Dermis microvascular lymphatic vessel endothelial cell (primary cell): ENCODE measurements at places on chromosomes 7 and 10.
A peak's percentile ranks its signal among the peaks of the same experiment; 100 is the strongest.

DNA sequence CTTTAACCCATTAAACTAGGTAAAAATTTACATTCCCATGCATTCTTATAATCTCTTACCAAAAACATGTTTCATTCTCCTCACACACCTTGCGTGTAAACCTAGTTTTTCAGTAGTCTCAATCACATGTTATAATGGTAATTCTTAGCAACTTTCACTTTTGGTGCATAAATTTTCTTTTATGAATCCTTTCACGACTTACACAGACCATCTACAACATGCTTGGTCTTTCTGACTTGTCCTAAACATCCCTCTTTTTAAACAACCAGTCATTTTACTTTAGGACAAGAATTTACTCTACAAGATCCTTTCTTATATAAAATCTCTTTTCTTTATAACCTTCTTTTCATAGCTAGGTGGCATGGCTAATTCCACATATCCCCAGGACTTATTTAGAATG is 25.8 kb downstream of the FBXL13 start:
- DNase-seq, result no peak

DNA sequence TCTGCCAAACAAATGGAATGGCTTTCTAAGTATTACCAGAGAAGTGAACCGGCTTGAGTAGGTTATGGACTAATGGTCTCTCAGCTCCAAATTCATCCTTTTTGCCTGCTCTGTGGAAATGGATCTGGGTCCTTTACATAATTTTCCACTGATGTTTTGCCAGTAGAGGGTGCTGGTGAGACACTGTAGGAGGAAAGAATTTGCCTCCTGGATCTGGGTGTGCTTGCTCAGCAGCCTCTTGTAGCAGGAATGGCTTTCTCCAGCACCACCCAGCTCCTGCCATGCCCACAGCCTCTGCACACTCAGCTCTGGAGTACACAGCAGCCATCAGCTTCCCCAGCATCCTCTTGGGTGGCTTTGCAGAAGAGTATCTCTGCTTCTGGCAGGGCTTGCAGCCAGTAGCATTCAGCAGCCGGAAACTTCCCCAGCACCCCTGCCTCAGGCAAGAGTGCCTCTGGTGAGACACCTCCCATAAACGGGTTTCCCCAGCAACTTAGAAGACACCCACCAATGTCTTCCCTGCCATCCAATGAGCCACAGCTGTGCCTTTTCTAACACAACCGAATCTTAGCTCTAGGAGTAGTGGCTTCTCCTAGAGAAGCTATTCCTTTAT is 235.0 kb upstream of the PLPP4 start:
- peak; percentile 14 for DNase-seq

DNA sequence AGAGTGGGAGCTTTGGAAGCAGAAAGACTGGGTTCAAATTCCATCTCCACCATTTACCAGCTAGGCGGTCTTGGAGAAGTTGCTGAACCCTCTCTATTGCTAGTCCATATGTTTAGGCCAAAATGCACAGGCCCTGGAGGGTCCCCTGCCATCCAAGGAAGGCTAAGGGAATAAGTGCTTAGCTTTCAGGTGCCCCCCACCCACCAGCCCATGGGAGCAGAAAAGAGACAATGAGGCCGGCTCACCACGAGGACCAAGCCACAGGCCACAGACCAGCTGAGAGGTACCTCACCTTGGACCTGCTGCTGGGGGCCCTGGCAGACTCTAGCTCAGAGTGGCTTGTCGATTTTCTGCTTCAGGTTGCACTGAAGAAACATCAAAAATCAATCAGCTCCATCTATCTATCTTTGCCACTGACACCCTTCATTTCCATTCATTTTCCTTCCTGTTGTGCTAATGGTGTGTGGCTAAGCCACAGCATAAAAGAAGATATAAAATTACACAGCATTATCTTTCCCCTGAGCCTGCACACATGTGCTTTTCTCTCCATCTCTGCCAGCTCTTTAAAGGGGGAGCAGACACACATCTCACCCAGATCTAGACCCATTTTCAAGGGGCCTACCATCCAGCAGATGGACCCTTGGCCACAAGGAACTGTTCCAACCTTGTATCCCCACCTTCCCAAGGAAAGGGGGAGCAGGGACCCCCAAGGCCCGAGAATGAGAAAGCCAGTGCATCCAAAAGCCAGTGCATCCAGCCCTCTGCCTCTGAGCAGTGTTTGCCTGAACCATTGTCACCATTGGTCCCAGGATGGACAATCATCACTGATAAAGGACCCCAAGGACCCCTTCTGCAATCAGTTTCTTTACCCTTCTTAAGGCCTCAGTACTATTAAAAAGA is 65.4 kb downstream of the GRID1 start:
- no peak for DNase-seq

- peak; percentile 44 for DNase-seq
These were observed 98.8 kb downstream of the SDK1 start for GRCh38 chr7:3399858-3400257.

GRCh38 chr7:24911213-24911603 is 68.8 kb downstream of the OSBPL3 start:
- no peak for DNase-seq

- no peak for DNase-seq
These were observed 20.6 kb upstream of the GDI2 start for GRCh38 chr10:5833814-5834213.

GRCh38 chr10:102316421-102316820 is 71.1 kb downstream of the GBF1 start:
- no peak for DNase-seq

- DNase-seq, result no peak
These were observed 38.9 kb upstream of the ANKRD1 start for GRCh38 chr10:90959826-90960225.

- DNase-seq, result no peak
These were observed 124.7 kb upstream of the CTBP2 start for GRCh38 chr10:125284875-125285597.

GRCh38 chr7:21675255-21675654 is 132.4 kb downstream of the DNAH11 start:
- DNase-seq, result no peak

DNA sequence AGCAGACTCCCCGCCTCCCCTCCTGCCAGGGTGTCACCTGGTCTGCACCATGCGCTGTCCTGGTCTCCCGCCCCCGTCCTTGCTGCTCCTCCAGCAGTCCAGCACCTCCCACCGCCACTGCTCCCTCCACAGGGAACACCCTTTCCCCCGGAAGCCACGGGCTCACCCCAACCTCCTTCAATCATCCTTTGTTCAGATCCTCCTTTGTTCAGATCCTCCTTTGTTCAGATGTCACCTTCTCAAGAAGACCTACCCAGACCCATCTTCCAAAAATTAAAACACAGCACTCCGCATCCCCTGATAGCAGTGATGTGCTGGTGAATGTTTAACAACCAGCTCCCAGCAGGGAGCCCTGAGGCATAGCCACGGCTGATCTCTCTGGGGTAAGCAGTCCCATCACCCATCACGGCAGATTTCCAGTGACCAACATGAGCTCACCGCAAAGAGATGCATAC is 237.7 kb downstream of the USP6NL start:
- no peak for DNase-seq
